T-helper 1 cell (primary cell): ENCODE measurements at places on chromosomes 6 and 20.

- DNase-seq, result peak; percentile 56
Measured at GRCh38 chr20:62740286-62741141, 31.9 kb downstream of the NTSR1 start.

DNA sequence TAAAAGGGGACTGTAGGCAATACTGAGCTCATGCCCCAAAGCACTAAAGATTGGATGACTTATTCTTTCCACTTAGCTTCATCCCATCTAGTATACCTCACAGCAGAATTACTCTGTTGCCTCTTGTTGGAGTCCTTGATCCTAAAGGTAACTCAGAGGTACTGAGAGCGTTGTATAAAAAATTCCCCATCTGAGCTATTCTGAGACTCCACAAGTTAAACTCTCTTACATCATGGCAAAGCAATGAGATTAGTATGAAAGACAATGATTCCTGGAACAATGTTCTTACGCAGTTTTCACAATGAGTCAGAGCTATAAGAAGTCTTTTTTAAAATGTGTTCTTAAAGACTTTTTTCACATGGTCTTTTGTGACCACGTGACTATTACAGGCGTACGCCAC, 370.1 kb downstream of the ADGRB3 start:
- DNase-seq, result no peak

DNA sequence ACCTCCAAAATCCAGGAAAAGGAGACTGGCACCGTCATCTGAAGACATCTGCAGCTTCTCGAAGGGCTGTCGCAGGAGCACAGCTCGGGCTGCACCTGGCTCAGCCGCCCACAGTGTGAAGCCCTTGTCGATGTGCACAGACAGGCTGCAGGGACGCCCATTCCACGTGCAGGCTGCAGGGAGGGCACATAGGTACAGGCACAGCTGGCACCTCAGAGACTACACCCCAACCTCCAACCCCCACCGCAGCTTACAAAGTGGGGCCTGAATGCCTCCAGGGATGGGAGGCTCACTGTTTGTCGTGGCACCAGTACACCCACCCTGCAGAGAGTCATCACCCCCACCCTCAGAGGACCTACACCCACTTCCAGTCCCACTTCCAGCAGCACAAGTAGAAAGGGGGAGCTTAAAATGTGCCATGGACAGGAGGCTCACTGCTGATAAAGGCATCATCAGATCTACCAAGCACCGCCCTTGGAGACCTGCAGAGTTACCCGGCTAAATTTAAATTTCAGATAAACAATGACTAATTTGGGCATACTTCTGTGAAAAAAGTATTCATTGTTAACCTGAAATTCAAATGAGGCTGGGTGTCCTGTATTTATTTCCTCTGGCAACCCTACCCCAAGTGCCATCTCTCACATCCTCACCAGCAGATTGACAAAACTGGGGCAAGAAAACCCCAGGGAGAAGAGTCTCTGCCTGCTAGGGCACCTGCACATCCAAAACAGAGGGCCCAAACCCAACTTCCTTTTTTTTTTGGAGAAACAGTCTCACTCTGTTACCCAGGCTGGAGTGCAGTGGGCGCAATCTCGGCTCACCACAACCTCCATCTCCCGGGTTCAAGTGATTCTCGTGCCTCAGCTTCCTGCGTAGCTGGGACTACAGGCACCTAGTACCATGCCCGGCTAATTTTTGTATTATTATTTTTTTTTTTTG, 7.7 kb upstream of the CDK5RAP1 start:
- no peak for DNase-seq

DNA sequence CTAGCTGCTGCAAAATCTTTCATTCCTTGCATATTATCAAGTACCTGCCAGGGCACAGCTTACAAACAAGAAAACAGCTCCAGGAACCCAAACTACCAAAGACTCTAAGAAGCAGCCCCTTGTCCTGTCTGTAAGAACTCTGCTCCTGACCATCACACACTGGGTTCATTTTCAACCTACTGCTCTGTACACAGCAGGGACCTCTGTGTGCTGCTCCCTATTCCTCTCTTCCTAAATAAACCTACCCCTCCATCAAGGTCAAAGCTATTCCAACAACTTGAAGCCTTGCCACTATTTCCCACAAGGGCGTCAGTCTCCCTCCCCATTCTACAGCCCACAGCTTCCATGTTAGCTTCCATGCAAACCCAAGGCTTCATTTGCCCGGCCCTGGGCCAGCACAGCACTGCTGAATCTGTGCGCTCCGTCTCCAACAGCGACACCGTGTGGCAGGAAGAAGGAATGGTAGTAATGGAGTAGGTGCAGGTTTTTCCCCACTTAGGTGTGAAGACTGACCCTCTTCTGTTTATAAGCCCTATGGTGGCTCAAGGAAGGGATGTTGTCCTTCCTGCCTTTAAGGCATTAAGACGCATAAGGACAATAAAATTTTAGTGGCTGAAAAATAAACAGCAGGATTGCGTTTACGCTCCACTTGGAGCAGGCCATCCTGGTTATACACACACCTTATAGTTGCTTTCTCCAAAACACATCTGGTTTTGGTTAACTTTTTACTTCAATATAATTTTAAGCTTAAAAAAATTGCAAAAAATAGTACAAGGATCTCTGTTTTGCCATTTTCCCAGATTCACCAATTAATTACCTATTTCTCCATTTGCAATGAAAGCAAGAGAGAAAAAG, 115.2 kb upstream of the NXT1 start:
- DNase-seq, result no peak

GRCh38 chr20:50561379-50562078, 51.3 kb downstream of the PTPN1 start:
- no peak for DNase-seq

- no peak for DNase-seq
Measured at GRCh38 chr6:11204005-11204399, 28.5 kb downstream of the NEDD9 start.

GRCh38 chr6:168450917-168451316, 9.9 kb downstream of the SMOC2 start:
- DNase-seq, result no peak

DNA sequence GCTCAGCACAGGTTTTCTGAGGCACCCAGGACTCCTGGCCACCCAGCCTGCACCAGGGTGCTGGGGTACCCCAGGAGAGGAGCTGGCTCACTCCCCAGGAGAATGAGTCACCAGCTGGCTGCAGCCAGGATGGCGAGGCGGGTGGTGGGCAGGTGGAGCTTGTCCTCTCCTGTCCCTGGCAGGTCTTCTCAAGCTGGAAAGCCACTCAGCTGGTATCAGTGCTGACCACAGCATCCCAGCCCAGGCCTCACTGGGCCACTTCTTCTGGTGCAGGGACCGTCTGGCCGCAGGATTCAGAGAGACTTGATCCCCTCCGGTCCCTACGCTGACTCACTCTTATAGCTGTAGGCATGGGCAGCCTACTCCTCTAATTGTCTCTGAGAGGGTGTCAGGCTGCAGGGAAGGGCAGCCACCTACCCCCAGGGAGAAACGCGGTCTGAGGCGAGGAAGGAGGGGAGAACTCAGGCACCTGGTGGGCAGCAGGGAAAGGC, 22.2 kb downstream of the TFEB start:
- DNase-seq, result no peak

- no peak for DNase-seq
Measured at GRCh38 chr6:157491571-157492232, 110.7 kb downstream of the ZDHHC14 start.

DNA sequence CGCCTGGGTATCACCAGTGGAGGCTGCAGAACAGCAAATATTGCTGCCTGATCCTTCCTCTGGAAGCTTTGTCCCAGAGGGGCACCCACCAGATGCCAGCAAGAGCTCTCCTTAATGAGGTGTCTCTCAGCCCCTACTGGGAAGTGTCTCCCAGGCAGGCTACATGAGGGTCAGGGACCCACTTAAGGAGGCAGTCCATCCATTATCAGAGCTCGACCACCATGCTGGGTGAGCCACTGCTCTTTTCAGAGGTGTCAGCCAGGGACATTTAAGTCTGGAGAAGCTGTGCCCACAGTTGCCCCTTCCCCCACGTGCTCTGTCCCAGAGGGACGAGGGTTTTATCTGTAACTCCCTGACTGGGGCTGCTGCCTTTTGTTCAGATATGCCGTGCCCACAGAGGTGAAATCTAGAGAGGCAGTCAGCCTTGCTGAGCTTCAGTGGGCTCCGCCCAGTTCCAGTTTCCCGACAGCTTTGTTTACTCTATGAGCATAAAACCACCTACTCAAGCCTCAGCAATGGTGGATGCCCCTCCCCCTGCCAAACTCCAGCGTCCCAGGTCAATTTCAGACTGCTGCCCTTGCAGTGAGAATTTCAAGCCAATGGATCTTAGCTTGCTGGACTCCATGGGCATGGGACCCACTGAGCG, 25.9 kb upstream of the AIG1 start:
- no peak for DNase-seq

- DNase-seq, result no peak
Measured at GRCh38 chr6:49913636-49914375, 47.5 kb upstream of the CRISP1 start.

DNA sequence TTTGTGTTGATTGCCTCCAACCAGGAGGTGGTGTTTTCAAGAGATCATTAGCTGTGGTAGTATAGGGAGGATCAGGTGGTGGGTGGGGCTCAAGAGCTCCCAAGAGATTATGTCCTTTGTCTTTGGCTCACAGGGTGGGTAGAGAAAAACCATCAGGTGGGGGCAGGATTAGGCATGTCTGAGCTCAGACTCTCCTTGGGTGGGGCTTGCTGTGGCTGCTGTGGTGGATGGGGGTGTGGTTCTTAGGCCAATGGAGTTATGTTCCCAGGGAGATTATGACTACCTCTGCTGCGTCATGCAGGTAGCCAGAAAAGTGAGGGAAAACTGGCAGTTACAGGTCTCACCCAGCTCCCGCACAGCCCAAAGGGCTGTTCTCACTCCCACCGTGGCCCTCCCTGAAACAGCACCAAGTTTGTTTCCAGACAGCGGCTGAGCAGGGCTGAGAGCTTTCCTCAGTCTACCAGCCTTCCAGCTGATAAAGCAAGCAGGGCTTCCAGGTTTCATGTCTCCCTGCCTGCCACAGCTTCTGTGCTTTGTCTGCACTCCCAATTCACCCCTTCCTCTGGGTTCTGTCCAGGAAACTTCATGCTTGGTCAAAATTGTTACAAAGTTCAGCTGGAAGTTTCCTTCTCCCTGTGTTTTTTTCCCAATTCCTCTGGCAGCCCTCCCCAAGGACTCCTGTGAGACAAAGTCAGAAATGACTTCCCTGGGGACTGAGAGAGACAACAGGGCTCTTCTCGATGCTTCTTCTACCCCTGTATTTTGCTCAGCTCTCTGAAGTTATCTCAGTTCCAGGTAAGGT, 481.1 kb upstream of the MAN1A1 start:
- no peak for DNase-seq

- DNase-seq, result no peak
Measured at GRCh38 chr6:6851059-6851948, 256.5 kb upstream of the RREB1 start.

GRCh38 chr6:16336056-16336818, 97.8 kb downstream of the GMPR start:
- no peak for DNase-seq

DNA sequence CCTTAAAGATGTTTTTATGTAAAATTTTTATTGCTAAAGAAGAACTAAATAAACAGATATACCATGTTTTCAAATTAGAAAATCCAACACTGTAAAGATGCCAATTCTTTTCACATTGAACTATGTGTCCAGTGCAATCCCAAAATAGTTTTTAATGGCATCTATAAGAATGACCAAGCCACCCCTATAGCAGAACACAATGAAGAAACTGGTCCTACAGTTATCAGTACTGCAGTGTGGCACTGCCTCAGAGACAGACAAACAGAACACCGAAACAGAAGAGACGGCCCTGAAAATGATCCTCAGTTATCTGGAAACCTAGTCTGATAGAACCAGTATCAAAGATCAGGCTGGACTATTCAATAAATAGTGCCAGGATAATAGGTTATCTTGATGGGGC, 41.9 kb downstream of the KIF13A start:
- no peak for DNase-seq

- no peak for DNase-seq
Measured at GRCh38 chr6:138328210-138328609, 49.5 kb upstream of the SMIM28 start.

DNA sequence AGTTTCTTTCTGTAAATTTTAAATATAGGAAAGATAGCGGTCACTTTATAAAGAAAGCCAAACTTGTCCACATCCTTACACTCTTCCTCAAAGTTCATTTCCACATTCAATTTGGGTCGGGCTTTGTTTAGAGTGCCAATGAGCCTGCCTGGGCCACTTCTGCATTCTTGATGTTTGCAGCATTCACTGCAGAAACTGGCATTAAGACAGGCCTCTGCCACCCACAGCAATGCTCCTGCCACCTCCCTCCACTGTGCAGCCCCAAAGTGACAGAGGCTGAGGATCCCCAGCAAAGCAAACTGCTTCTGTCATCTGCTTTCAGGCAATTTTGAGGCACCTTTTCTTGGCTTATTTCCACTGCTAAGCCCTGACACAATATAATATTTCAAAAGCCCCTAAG, 61.2 kb downstream of the TNFAIP3 start:
- peak; percentile 27 for DNase-seq

GRCh38 chr6:128801621-128802020, 81.3 kb upstream of the LAMA2 start:
- DNase-seq, result no peak

- no peak for DNase-seq
Measured at GRCh38 chr6:6320901-6321300, 439 bp upstream of the F13A1 start.

DNA sequence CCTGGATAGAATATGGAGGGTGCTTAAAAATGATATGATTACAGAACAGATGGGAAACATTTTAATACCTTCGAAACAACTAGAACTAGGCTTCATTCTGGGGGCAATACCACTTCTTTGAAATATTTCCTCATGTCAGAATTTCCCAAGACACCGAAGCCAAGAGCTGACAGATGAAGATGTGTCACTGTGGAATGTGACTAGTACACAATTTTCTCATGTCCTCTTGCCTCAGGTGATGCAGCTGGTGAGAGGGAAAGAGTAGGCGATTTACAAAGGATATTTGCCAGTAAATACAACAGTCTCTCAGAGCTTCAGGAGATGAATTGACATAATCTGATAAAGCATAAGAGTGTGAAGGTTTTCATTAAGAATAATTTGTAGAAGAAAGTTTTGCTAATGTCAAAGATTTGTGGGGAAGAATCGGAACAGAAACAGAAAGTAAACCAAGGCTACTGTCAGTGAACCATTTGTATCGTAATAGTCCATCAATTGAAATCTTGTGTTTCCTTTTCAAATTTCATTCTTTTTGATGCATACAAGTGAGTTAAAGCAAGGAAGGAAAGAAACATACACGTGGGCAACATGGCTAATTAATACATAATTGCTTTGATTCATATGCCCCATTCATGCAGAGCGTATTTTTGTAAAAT, 164.7 kb upstream of the CCN2 start:
- DNase-seq, result no peak

DNA sequence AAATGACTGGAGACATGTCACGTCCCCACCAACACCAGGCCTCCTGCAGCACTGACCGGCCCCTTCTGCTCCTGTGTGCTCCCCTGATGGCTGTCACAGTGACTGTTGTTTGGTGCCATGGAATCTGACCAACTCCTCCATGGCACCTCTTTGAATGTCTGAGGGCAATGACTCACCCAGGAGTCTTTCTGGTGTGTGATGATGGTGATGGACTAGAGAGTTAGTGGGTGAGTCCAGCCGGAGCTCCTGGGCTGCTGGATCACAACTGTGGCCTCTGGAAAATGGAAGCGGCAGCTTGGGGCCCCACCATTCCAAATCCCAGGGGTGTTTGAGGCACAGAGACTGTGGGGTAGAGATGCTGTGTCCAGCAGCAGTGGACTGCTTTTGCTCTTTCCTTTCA, 133.3 kb downstream of the TFAP2C start:
- no peak for DNase-seq
